ENCODE measurements at places on chromosomes 11 and 22.

- DNase-seq = no peak
Measured at GRCh38 chr22:50535113-50535512, 5.3 kb upstream of the TYMP start.

DNA sequence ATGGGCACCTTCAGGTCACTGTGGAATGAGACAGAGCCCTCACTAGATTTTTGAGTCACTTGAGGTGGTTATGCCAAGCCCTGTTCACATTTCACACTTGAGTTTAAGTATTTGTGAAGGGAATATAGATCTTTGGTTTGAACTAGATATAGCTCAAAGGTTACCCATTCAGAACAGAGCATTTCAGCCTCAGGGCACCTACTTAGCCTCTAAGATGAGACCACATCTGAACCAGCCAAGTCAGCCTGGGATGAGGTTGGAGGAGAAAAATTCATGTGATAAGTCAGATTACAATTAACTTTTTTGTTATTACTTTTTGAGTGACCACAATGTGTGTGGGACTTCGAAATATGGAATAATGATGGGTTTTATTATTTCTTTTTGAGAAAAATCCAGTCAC lies 127.8 kb downstream of the TEAD1 start:
- DNase-seq = no peak

DNA sequence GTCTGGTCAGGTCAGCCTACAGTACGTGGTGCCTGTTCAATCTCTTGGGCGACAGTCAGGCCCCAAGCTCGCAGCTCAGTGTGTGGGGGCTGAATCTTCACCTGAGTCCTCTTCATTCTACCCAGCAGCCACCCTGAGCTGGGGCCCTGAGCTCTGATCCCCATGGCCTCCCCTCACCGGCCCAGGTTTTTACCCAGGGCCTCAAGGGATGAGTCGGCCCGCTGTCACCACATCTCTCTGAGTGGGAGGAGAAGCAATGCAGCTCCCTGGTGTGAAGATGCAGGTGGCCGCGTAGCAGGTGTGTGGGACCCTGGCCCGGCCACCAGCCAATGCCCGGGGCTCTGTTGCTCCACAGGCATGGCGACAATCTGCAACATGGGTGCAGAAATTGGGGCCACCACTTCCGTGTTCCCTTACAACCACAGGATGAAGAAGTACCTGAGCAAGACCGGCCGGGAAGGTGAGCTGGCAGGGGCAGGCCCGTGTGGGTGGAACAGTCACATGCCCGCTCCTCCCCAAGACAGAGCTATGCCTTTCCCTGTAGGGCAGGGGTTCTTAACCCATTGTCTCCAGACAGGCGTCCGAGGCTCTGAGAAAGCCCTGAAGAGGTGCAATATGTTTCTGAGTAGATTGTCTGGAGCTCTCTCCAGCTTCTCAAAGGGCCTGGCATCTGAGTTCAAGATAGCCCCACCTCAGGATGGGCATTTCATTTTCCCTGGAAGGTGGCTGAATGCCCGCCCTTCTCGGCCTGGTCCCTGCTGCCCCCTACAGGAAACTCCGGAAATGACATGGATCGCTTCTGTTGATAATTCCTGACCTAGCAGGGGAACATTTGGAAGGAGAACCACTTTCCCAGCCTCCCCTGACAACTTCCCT lies 26.9 kb downstream of the POLR3H start:
- peak; percentile 34 for DNase-seq

GRCh38 chr11:1823376-1824220 lies 11.2 kb upstream of the SYT8 start:
- no peak for DNase-seq

DNA sequence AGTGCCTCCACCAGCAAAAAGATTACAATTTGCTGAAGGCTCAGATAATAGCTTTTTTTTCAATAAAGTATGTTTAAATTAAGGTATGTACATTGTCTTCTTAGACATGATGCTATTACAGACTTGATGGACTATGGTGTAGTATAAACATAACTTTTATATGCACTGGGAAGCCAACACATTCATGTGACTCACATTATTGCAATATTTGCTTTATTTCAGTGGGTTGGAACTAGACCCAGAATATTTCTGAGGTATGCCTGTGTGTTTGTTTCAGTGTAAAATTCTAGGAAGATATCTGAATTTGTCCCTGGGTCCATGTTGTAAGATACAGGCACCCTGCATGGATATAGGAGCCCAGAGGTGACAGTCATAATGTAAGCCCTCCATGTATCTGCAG lies 120.0 kb upstream of the BDNF start:
- no peak for DNase-seq

DNA sequence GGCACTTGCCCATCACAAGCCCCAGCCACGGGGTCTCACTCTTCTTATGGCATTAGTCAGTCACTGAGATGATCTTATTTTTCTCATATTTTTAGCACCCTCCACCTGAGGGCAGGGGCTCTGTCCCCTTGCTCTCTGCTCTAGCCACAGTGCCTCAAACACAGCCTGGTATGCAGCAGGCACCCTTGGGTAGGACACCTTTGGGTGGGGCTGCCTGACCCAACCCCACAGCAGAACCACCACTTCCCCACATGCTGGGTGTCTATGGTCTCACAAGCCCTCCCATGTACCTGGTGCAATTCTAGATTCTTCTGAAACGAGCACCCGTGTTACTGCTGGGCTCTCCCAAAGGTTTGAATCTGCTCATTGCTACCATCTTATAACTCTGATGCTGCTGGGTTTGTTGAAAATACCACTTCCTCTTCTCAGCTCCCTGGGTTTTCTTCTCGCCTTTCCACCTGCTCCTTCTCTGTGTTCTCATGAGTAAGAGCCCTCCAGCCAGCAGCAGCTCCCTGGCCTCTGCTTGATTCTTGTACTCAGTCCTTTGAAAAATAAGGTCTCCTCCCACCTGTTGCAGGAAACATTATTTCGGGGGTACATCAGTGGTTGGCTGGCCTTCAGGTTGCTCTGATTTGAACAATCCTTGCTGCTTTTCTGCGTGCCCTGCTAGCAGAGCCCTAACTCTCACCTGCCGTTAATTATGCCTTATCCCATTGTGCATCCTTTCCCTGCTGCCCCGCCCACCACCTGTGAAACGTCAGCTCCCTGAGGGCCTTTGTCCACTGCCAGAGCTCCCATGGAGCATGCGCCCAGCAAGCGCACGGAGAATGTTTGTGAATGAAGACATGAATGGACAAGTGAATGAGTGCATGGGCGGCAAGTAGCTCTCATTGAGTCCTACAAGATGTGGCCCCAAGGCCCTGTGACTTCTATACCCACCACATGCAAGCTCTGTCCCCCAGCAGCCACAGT lies 1181.6 kb downstream of the TBC1D22A start:
- DNase-seq = no peak

DNA sequence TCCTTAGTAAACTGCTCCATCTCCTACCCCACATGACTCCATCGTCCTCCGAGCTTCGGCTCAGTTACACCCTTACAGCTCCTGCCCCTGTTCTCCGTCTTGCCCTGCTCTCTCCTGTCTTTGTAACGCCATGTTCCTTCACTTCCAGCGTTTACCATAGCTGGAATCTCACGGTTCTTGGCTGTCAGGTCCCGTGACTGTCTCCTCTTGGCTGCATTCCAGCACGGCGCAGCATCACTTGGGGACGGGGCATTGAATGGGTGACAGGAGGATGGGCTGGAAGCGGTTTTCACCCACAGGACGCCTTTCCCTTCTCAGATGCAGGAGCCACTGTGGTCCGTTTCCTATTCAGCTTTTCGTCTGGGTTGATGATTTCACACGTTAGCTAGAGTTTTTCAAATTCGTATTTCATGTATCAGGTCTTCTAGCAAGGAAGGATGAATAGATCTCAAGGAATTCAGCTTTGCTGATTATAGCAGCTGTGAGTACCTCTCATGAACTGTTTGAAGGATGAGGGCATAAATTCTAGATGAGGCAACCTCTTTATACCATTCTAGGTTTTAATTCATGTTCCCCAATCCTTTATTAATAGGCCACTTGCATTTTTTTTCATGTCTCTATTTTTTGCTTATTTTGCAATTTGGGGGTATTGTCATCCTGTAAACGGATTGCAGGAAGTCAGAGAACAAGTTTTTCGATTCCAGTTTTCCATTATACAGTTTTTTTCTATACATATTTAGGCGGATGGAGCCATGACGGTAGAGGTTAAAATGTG lies 29.1 kb downstream of the ZBED4 start:
- DNase-seq = peak; percentile 11

DNA sequence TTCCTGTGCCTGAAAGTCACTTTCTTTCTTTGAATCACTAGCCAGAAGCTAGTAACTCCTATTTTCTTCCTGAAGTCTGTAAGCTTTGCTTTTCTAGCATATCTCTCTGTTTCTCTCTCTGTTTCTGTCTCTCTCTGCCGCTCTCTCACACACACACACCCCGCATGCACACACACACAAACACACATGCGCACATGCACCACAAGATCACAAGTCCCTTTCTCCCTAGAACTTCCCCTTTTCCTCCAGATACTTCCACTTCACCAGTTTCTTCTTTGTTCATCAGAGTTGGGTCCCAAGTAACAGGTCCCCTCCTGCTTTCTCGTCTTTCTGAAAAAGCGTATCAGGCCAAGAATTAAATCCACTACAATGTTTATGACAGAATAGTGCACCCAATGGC lies 148.5 kb upstream of the HSD17B12 start:
- DNase-seq = no peak

GRCh38 chr11:74504100-74504691 lies 10.7 kb upstream of the LIPT2 start:
- no peak for DNase-seq

GRCh38 chr11:126560221-126560620 lies 204.7 kb downstream of the ST3GAL4 start:
- no peak for DNase-seq

- no peak for DNase-seq
Measured at GRCh38 chr11:15523543-15523942, 408.8 kb downstream of the INSC start.

DNA sequence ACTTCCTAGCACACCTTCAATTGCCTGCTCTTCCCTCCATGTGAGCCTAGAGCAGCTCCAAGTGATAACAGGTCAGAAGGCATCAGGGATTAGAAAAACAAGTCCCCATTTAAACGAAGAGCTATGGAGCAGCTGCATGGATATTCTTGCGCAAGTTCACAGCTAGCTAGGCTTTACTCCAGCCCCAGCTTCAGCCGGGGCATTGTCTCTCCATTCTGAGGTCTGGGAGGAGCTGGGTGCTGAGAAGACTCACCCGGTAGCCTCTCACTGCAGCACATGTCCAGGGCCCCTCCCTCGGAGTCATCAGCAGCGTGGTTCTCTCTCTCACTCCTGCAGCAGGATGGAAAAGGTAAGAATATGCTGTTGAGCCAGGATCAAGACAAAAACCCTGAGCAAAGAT lies 26.0 kb downstream of the PTPN5 start:
- DNase-seq = no peak

GRCh38 chr22:35608088-35608487 lies 9.0 kb downstream of the MB start:
- DNase-seq = no peak

DNA sequence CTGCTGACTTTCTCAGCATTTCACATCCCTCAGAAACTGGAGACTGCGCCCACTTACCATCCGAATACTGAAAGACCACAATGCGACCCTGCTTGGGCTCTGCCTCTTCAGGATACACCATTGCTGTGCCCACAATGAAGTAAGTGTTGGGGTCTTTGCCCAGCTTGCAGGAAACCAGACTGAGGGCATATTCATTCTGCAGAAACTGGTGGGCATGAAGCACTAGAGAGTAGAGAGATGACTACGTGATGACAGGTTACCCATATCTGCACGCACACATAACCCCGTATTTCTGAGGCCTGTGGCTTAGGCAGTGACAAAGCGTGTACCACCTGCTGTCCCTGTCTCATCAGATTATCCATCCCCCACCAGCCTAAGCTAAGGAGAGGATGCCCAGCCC lies 14.6 kb upstream of the VWCE start:
- no peak for DNase-seq

DNA sequence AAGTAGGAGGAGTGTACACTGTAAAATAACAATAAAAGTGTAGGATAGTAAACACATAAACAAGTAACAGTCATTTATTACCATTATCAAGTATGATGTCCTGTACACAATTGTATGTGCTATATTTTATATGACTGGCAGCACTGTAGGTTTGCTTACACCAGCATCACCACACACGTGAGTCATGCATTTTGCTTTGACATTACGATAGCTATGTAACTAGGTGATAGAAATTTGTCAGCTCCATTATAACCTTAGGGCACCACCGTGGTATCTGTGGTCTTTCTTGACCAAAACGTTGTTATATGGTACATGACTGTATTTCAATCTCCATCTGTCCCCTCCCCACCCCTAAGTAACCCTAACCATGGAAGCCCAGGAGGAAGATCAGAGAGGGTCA lies 1.1 kb downstream of the DNAL4 start:
- DNase-seq = peak; percentile 39

- DNase-seq = no peak
Measured at GRCh38 chr11:126808836-126809235, 191.7 kb downstream of the KIRREL3 start.

GRCh38 chr22:42769574-42770447 lies 49.1 kb upstream of the A4GALT start:
- DNase-seq = peak; percentile 90

- DNase-seq = peak; percentile 22
Measured at GRCh38 chr22:18968011-18968749, 32.1 kb upstream of the PRODH start.

DNA sequence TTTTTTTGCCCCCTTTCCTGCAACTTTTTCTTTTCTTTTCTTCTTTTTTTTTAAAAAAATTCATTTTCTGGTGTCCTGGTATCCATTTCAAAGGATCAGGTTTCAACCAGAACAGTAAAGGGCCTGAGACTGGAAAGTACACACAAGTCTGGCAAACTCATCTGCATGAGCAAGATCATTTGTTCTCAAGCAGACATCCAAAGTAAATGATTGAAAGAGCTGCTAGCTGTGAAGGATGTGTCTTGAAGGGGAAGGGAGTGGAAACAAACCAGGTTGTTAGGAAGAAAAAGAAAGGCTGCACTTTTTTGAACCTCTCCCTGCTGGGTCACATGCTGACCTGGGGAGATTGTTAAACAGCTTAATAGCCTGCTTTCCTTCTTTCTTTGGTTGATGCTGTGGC lies 5.3 kb downstream of the YAP1 start:
- DNase-seq = peak; percentile 65

DNA sequence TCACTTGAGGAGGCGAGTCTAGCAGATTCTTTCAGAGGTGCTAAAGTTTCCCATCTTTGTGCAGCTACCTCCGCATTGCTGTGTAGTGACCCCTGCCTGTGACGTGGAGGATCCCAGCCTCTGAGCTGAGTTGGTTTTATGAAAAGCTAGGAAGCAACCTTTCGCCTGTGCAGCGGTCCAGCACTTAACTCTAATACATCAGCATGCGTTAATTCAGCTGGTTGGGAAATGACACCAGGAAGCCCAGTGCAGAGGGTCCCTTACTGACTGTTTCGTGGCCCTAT lies 8.9 kb upstream of the SAMM50 start:
- DNase-seq = no peak

DNA sequence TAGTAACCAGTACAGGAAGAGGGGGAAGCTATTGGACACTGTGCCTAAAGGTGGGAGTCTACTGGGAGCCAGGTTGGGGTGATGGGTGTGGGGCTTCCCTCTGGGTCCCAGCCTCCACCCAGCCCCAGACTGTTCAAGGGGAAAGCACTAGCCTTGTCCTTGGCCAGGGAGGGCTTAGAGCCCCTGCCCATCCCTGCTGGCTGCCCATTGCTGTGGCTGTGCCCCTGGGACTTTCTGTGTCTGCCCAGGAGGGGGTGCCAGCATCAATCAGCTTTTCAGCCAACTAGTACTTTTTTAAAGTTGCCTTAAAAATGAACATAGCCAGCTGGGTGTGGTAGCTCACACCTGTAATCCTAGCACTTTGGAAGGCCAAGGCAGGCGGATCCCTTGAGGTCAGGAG lies 19.9 kb downstream of the INCENP start:
- no peak for DNase-seq

- no peak for DNase-seq
Measured at GRCh38 chr11:79028225-79028624, 412.6 kb downstream of the TENM4 start.
